ENCODE measurements at places on chromosomes 13 and 19.

- DNase-seq = no peak
Measured at GRCh38 chr13:110713642-110713952, at the start of gene ING1. TSS of gene ING1 (plus strand) at chr13:110713700. CDS start at chr13:110714150, 450 bp downstream.

DNA sequence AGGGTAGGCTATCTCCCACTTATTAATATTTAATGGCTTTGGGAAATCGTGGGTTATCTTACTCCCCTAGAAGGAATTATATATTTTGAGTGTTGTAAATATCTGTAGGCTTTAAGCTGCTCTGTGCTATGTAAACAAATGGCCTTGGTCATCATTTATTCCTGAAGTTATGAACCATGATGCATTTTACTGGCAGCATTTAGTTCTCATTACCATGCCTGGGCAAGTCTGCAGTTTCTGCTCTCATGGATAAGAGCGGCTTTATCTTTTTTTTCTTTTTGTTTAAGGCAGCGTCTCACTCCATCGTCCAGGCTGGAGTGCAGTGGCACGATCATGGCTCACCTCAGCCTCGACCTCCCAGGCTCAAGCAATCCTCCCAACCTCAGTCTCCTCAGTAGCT, 156.1 kb downstream of the IRS2 start:
- no peak for DNase-seq

GRCh38 chr13:113367020-113367560, 3.2 kb upstream of the GRTP1 start:
- DNase-seq = no peak

DNA sequence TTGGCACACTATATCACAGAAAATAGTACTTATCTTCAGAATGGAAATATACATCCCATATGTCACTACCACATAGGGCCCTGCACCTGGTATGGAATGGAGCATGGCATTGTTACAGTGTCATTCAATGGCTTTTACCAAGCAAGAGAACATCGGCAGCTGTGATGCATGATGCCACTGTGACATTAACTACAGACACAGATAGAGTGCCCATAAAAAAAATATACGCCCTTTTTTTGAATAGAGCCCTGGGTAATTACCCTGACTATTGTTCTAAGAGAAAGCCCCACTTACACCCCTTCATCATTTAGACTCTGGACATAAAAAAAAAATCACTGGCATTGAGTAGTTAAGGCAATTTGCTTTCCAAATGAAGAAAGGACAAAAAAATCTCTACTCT, 320.3 kb downstream of the DNAJC15 start:
- no peak for DNase-seq

- DNase-seq = no peak
Measured at GRCh38 chr19:35449359-35450043, 1.4 kb downstream of the FFAR2 start.
